ENCODE measurements at places on chromosomes 2 and 18. TPM values are rescaled to one million over a fixed set of nuclear protein-coding genes. Genes with fewer than 3 reads are reported as not detected.

The RAB6C gene
- not detected for total RNA-seq

The TUBA4B gene
- total RNA-seq = not detected

The SLC19A3 gene
- total RNA-seq = 0.33 TPM

The CDK5R2 gene
- total RNA-seq = not detected

The PAX8 gene
- 1.3 TPM for total RNA-seq

The CHRNG gene
- not detected for total RNA-seq

The LIMS1 gene
- total RNA-seq = 596 TPM

The LTBP1 gene
- 145 TPM for total RNA-seq

The ZNF519 gene
- 3.9 TPM for total RNA-seq

The DLGAP1 gene
- total RNA-seq = 0.10 TPM

The ZNF521 gene
- 324 TPM for total RNA-seq

The PLCD4 gene
- total RNA-seq = 2.9 TPM

The NFU1 gene
- total RNA-seq = 39.5 TPM

The RIT2 gene
- not detected for total RNA-seq

The WDR35 gene
- total RNA-seq = 15.0 TPM

The XDH gene
- total RNA-seq = not detected

The TGFBRAP1 gene
- total RNA-seq = 54.4 TPM

The FBXO36 gene
- 2.4 TPM for total RNA-seq
